NAMALWA (cell line): ENCODE measurements at places on chromosomes 2 and 18.

DNA sequence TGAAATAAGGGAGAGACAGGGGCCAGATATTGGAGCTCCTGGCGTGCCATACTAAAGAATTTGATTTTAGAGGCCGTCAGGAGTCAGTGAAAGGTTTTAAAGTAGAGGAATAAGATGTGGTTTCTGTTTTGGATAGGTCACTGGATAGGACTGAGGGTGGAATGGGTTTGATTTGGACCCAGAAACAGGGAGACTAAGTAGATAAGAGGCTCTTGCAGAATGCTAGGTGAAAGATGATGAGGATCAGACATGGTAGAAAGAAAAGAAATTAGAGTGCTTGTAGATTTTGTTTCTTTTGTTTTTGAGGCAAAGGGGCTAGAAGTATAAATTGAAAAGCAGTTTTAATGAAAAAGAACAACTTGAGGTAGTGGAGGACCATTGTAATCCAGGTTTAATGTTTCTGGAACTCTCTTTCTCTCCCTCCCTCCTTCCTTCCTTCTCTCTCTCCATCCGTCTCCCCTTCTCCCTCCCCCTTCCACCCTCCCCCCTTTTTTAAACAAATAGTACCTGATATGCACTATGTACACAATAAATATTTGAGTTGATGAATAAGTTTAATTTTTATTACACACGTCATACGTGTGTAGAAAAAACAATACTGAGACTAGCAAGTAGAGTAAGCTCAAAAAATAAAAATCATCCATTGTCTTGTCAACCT lies 1.9 kb downstream of the NDUFV2 start:
- DNase-seq, result no peak

DNA sequence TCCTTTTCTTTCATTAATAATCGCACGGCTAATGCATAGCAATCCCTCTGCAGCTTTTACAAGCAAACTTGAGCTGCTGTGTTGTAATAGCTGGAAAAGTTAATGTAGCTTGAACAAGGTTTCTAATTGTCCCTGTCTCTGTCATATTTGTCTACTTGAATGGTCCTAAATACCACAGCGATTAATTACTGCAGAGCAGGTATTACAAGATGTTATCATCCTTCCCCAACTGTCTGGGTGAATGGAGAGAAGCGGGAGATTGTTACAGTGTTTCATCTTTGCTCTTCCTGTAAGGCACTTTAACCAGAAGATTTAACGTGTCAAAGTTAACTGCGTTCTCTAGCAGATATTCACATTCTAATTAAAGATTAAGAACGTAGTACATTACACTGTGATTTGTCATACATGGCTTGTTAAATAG lies 422.2 kb upstream of the POU3F3 start:
- DNase-seq, result no peak

GRCh38 chr2:96264656-96265348 lies 995 bp downstream of the TMEM127 start:
- peak; percentile 84 for DNase-seq

DNA sequence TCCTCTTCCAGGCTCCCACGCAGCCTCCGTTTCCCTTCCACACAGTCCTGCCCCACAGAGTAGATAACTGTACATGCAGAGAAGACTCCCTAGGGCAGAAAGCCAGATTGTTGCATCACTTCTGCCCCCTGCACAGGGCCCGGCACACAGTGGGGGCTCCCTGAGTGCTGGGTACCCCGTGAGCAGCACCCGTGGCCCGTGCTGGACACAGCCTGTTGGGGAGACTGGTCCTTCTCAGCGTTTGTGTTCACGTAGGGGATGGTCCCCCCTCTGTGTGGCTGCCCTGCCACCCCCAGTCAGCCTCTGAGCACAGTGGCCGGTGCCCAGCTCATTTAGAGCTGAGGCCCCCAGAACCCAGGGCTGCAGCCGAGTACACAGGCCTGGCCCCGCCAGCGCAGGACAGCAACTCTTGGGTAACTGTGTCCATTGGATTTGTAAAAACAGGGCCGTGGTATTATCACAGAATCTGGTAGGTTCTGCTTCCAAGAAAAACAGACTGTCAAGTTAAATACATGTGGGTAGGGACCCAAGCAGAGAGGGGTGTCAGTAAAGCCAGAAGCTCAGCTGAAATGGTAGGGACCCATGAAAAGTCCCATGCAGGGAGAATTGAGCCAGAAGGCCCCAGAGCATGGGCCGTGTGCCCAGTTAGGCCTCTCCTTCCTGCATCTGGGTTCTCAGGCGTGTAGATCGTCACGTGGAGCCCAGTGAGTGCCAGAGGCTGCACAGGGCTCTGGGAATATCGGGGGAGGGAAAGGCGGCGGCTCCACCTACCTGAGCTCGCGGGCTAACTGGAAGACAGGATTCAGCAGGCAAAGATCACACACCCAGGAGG lies 257.3 kb downstream of the ATAD2B start:
- no peak for DNase-seq

DNA sequence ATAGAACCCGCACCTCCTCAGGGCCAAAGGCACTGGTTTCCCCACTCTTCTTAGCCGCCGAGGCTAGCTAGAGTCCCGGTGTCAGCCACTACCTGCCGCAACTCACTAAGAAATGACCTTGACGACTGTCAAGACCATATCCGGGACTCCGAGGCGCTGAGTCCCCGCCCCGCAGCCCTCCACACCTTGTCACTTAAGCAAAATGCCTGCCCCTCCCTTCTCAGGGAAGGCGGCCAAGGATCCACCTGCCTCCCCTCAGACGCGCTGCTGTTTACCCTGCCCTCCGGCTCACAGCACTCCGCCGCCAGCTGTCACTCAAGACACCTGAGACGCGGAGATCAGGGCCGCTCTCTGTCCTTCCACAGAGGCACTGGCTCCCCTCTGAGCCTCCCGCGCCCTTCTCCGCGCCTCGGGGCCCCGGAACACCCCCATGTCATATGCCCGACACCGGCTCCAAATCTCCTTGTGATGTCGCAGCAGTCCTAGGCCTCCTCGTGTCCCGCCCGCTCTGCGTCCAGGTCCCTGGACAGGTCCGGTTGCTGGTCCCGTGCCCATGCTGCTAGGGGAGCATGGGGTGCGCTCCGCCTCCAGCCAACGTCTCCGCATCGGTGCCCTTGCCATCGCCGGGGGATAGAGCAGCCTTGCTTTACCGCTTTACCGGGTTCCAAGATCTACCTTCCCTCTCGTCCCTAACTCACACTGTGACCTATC lies 32.5 kb upstream of the REG3G start:
- no peak for DNase-seq

- DNase-seq, result no peak
Observed at GRCh38 chr18:73577365-73577764, 570.3 kb downstream of the FBXO15 start.

DNA sequence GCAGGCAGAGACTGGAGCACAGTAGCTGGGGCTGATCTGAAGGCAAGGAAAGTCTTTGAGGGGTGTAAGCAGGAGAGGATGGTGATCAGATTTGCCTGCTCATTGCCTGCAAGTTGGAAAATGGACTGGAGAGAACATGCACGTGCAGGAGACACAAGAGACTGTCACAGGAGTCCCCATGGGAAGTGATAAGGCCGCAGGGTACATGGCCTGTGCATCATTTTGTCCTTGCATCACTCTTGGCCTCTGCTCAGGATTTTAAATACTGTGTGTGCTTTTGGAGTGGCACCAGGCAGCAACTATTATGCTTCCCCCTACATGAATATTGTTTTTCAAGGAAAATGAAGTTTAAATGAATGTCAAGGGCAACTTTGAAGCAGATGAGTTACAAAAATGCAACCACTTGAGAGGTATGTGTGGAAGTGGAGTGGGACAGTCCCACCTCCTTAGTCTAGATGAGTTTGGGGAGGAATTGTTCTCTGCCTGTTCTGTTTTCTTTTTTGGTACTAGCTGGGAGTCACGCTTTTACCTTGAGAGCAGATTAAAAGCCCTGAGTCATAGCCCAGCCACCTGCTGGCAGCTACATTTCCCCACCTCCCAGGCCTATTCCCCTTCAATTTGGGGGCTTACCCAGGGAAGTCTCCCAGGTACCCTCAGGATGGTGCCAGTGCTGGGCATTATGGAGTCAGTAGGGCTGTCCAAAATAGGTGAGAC lies 19.3 kb downstream of the MAPK4 start:
- DNase-seq, result no peak

DNA sequence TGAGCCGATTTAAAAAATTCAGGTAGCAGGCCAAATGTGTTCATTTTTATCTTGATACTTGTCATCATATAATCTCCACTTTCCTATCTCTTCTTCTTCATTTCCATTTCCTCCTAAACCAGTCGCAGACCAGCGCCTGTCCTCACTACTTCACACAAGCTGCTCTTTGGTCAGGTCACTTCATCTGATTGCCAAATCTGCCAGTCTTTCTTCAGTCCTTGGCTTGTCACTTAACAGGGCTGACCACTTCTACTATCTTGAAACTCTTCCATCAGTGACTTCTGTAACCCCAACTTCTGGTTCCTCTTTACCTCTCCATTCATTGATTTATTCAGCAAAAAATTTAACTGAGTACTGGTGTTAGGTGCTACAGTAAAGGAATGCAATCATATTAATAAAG lies 18.0 kb upstream of the SPRED2 start:
- DNase-seq, result no peak

DNA sequence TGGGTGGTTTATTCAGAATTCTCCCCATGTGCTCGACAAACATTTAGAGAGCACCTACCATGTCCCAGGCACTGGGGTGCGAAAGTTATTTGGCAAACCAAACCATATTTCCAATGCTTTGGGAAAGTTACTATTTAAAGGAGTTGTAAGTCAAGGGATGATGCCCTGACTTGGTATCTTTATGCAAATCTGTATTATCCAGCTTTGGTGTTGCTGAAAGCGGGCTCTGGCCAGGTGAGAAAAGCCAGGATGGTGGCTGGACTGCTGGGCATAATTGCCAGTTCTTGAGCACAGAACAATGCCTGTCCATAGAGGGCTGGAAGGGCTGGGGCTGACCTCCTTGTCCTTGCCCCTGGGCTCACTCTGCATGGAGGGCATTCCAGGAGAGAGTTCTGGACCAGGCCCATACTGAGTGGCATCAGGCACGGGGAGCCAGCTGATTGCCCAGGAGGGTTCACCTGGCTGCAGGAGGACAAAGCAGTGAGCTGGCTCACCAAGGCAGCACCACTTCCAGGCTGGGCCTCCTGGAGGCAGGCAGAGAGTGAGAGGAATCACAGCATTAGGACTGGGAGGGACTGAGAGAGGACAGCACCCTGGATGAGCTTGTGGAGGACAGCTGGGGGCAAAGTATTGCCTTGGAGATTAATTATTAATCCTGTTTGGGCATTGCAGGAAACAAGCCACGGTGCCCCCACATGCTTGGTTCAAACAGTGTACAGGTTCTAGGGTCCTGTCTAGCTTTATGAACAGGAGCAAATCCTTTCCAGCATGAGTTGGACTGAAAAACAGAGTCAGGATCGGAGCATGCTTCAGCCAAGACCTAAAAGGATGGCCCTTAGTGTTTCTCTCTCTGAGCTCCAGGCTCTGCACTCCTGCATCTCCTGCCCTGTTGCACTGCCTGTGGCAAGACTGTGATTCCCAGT lies 7.1 kb downstream of the KHK start:
- DNase-seq, result no peak

- DNase-seq, result peak; percentile 21
Observed at GRCh38 chr2:101204400-101205115, 48.1 kb upstream of the CNOT11 start.

DNA sequence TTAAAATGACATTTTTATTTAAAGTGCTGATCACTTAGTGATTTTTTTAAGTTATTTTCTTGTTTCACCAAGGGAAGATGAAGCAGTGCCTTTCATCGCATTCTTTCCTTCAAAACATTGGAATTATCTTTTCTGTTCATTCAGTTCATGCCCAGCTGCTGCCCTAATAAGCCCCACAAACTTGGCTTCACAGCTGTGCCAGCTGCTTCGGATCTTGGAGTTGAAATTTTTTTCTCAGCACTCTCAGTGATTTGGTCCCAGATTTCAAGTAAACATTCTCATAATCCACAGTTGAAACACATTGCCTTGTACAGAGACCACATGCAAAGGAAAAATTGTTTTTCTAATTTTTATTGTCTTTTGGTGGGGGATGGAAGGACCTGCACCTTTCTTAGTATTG lies 353.3 kb upstream of the LRP1B start:
- no peak for DNase-seq
